Smooth muscle cell of the pulmonary artery (primary cell): ENCODE measurements at places on chromosomes 2 and 18. TPM values are rescaled to one million over a fixed set of nuclear protein-coding genes. Genes with fewer than 3 reads are reported as not detected.

Gene ERBB4
- 2.6 and 6.4 TPM in 2 replicates for total RNA-seq

Gene IL18RAP
- total RNA-seq, result 0.07 TPM in 1 of 2 replicates, not detected in the other

Gene MC5R
- total RNA-seq, result not detected in 2 replicates

Gene SP5
- total RNA-seq, result not detected in 2 replicates

Gene ITGB6
- total RNA-seq, result 0.07 and 0.40 TPM in 2 replicates

Gene EFHD1
- 2.7 and 3.9 TPM in 2 replicates for total RNA-seq

Gene POLR1A
- 17.0 and 26.2 TPM in 2 replicates for total RNA-seq

Gene DYSF
- 2.3 TPM in 2 replicates for total RNA-seq

Gene RIT2
- total RNA-seq, result not detected in 2 replicates

Gene SIX3
- total RNA-seq, result not detected in 2 replicates

Gene CYTIP
- total RNA-seq, result 5.5 and 23.5 TPM in 2 replicates

Gene TLX2
- total RNA-seq, result not detected in 2 replicates

Gene USP40
- 36.9 and 38.5 TPM in 2 replicates for total RNA-seq

Gene NFU1
- 19.7 and 31.3 TPM in 2 replicates for total RNA-seq

Gene STAT1
- 91.2 and 222 TPM in 2 replicates for total RNA-seq

Gene REEP1
- total RNA-seq, result 0.07 and 0.33 TPM in 2 replicates

Gene CTNNA2
- 0.07 TPM in 1 of 2 replicates, not detected in the other for total RNA-seq

Gene YWHAQ
- 271 and 274 TPM in 2 replicates for total RNA-seq

Gene OSGEPL1
- 6.5 and 7.0 TPM in 2 replicates for total RNA-seq
